ENCODE measurements at places on chromosomes 2 and 18.

- no peak for DNase-seq
Observed at GRCh38 chr2:4134551-4135550, 431.5 kb downstream of the DCDC2C start.

- DNase-seq = no peak
Observed at GRCh38 chr18:49613641-49614151, 51.8 kb downstream of the LIPG start.

DNA sequence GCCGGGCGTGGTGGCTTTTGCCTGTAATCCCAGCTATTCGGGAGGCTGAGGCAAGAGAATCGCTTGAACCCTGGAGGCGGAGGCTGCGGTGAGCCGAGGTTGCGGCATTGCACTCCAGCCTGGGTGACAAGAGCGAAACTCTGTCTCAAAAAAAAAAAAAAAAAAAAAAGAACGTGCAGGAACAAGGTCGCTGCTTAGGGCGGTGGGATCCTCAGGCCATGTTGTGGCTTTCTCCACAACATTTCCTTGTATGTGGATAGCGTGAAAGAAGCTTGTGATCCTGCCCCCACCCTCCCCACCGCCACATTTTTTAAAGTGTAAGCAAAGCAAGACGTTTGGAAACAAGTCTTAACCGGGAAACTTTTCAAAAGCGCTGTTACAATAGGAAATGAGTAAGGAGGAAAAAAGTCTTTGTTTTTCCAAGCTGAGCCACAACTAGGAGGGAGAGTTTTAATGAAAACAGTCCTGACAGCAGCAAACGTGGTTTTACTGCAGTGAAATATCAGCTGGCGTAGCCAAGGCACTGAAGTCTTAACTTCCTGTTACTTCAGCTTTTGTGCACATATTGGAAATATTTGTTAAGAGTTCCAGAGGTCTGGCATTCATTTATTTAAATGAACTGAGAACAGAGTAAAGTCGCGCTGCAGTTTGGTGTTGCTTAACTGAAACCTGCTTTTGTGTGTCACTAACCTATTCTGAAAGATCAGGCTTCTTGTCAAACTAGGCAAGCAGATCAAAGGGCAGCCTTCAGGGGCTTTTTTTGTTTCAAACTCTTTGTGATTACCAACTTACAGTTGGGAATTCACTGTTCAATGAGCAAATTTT, 3.8 kb downstream of the TGIF1 start:
- peak; percentile 68 for DNase-seq

GRCh38 chr2:50722776-50723175, 309.2 kb downstream of the NRXN1 start:
- no peak for DNase-seq

- DNase-seq = peak; percentile 56
Observed at GRCh38 chr18:74081966-74082741, 65.5 kb downstream of the FBXO15 start.

DNA sequence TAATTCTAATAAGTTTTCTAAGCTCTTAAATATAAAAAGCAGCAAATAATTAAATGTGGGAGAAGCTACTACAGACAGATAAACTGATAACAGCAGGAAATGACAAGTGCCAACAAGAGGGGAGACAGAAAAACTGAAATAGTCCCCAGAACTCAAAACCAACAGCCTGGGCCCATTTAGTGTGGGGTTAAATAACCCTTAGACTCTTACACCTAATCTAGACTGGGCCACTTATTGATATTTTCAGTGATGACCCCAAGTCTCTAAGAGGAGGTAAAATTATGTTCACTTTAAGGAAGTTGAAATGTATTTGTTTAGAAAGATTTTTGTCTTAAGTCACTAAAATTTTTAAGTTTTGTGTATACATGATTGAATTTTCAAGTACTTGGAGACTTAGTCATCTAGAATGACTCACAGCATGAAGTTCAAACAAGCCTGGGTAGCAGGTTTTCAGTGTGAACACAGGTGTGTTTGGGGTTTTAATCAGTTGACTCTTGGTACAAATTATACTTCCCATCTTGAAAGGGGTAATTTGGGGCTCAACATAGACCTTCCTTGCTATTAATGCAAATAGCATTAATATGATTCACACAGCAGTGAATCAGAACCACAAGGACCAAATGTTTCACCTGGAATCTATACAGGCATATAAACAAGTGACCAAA, 54.9 kb upstream of the MYO3B start:
- no peak for DNase-seq

GRCh38 chr18:45569566-45570275, 45.6 kb upstream of the SLC14A2 start:
- no peak for DNase-seq

GRCh38 chr2:185012643-185013042, 414.3 kb downstream of the ZNF804A start:
- DNase-seq = peak; percentile 7

GRCh38 chr2:167555098-167555720, 666.9 kb downstream of the XIRP2 start:
- DNase-seq = no peak

- no peak for DNase-seq
Observed at GRCh38 chr2:37568565-37568964, 102.9 kb downstream of the CDC42EP3 start.

DNA sequence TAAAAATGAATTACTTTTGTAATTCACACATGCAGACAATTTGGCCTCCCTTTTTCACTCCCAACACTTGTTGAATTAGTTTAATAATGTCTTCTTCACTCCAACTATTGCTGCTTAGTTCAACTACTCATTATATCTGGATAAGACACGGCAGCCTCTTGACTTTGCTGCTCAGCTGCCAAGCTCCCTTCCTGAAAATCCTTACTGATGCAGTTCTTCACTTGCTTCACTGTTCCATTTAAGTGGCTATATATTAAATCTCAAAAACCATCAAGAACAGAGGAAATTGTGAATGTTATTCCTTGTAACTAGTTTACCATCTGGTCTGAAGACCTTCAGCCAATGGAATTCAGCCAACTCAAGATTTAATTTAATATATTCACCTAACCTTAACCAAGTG, 127.1 kb downstream of the NCOA1 start:
- no peak for DNase-seq

GRCh38 chr2:20543469-20544152, 96.7 kb downstream of the RHOB start:
- no peak for DNase-seq
